ENCODE measurements at places on chromosomes 3 and 15. TPM values are rescaled to one million over a fixed set of nuclear protein-coding genes. Genes with fewer than 3 reads are reported as not detected.

GRCh38 chr15:77646104-77646694 is 13.5 kb upstream of the LINGO1 start:
- DNase-seq: no peak

- DNase-seq: peak; percentile 89
Observed at GRCh38 chr3:11582191-11582968, 61.3 kb downstream of the VGLL4 start.

- no peak for DNase-seq
Observed at GRCh38 chr3:117799387-117799735, 1089.8 kb downstream of the TUSC7 start.

The MED12L gene
- 0.13 TPM for total RNA-seq

- DNase-seq: peak; percentile 83
Observed at GRCh38 chr3:185677146-185677829, 91.2 kb downstream of the SENP2 start.

The GADL1 gene
- 0.13 TPM for total RNA-seq

GRCh38 chr3:44476963-44477311 is 533 bp downstream of the ZNF445 start:
- no peak for DNase-seq

GRCh38 chr3:131053043-131053859 is 26.6 kb downstream of the NEK11 start:
- no peak for DNase-seq

- DNase-seq: no peak
Observed at GRCh38 chr15:31485431-31485830, 158.8 kb downstream of the KLF13 start.

DNA sequence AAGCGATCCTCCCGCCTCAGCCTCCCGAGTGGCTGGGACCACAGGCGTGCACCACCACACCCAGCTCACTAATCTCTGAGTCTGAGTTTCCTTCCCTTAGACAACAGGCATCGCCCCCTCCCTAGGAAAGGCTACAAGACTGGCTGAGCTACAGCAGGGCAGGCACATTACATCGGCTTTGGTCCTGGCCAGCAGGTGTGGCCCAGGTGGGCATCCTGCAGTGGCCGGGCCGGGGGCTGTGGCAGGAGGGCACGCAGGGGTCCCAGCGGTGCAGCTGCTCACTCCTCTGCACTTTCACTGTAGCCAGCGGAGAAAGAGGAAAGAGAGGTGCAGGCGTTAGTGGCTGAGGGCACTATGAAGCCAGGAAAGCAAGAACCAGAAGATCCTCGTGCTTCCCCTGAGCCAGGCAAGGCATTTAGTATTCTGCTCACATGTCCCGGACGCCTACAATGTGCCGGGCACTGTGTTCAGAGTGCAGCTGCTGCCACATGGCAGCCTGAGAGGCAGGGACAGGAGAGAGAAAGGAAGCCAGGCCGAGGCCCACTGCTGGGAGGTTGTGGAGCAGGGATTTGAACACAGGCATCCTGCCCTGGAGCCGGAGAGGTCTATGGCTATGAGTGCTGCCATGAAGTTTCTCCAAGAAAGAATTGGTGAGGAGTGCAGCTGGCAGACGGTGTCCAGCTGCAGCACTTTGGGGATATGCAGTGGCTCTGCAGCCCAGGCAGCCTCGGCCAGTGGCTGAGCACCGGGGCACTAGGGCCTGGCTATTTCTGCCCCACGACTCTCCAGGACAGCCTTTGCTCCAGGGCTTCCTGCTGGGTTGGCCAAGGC is 22.3 kb downstream of the GRIP2 start:
- DNase-seq: no peak

The MESP2 gene
- total RNA-seq: not detected

- no peak for DNase-seq
Observed at GRCh38 chr3:184977796-184978195, 165.8 kb downstream of the VPS8 start.

GRCh38 chr15:53022788-53023187 is 232.7 kb upstream of the ONECUT1 start:
- DNase-seq: no peak
